ENCODE measurements at places on chromosomes 7 and 10.

GRCh38 chr7:139711991-139712743 is 65.6 kb downstream of the HIPK2 start:
- no peak for DNase-seq

GRCh38 chr7:150791304-150791703 is 8.9 kb downstream of the TMEM176B start:
- DNase-seq = no peak

DNA sequence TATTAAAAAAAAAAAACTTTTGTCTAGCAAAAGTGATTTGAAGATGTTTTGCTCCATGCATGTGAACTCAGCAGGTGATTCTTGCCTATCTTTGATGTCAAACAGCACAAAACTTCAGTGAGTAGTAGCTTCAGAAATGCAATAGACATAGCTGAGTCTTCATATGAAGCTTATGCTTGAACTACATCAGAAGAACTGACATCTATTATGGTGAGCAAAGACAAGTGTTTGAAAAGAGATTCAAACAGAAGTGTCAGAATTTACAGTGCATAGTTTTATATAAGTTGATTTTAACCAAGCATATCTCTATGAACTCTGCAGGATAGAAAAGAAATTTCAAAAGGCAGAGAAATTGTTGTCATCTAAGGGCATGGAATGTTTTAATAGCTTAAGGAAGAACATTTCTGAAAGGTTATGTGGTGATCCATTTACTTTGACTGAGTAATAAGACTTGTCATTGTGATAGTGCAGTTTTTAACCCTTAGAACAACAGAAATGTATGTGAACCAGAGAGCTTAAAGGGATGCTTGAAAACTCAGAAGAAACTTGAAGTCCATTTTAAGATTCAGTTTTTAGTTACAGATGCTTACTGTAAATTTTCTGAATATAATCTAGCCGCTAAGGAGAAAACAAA is 351.4 kb downstream of the MDFIC start:
- no peak for DNase-seq

- no peak for DNase-seq
These were observed 17.6 kb upstream of the CRHR2 start for GRCh38 chr7:30699706-30700495.
